ENCODE measurements at places on chromosomes 2 and 18.

DNA sequence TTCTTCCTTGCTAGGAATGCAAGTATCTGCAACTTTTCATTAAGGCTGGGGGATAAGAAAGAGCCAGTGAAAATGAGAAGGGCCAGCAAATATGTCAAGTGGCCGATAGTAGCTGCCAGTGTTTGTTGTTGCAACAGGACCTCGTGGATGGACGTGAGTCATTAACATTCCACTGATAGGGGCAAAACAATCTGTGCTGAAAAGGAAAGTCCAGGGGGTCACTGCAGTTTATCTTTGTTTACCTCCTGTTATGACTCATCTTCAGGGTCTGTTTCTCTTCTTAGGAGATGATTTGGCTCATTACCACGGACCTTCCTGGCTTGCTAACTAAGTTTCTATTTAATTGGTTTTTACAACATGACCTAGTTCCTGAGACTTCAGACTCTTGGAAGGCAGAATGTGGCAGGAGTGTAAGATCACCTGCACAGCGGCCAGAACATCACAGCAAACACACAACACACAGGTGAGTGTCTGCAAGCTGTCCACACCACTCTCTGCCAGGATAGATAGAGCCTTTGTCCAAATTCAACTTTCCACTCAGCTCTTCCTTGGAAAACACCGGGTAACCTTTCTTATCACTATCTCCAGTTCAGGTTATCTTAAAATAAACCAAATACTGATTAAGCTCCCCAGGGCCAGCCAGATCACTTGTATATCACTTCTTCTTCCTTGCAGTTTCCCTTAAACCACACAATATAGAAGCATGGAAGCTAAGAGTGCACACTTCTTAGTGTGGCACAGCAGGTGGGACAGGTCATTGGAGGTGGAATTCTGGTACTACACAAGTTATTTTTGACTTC is 157.5 kb upstream of the LMAN1 start:
- no peak for DNase-seq

DNA sequence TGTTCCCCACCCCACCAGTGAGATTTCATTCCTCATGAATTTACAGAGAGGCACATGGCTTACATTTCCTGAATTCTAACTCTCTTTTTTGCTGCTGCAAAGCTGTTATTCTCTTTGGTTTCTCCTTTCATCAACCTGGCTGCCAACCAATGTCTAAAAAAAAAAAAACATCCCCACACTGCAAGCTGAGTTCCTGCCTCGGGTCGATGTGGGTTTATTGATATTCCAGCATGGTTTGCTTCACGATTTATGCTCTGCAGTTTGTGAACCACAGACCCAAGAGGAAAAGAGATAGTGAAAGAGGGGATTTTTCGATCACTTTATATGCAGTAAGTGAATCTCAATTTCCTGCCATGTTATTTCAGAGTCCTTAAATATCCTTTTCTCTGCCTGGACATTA is 363.6 kb downstream of the LPIN1 start:
- DNase-seq = no peak

DNA sequence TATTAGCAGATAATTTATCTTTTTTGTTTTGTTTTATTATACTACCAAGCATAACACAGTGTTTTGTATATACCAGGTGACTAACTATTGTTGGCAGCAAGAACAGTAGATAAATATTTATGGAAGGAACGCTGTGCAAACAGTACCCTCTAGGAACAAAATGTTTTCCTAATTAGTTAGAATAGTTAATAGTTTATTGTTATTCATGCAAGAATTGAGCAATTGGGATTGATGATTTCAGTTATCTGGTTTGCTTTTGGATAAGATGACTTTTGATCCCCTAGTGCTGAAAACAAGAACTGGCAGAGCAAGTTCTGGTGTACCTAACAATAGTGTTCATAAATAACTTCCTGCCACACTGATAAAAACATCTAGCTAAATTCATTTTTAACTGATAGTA is 323.3 kb downstream of the TGIF1 start:
- DNase-seq = no peak

- DNase-seq = no peak
Observed at GRCh38 chr18:69935319-69936190, 12.1 kb downstream of the CD226 start.

GRCh38 chr2:35428548-35428947 is 927.0 kb upstream of the CRIM1 start:
- no peak for DNase-seq

GRCh38 chr2:213018340-213018901 is 133.0 kb downstream of the IKZF2 start:
- DNase-seq = no peak

- DNase-seq = no peak
Observed at GRCh38 chr2:161988589-161988988, 85.4 kb downstream of the DPP4 start.

- DNase-seq = no peak
Observed at GRCh38 chr2:189364607-189365006, 76.7 kb upstream of the WDR75 start.

- DNase-seq = no peak
Observed at GRCh38 chr2:127580167-127581049, 44.9 kb downstream of the MYO7B start.

GRCh38 chr2:112794841-112795240 is 10.5 kb upstream of the IL1A start:
- peak; percentile 22 for DNase-seq

DNA sequence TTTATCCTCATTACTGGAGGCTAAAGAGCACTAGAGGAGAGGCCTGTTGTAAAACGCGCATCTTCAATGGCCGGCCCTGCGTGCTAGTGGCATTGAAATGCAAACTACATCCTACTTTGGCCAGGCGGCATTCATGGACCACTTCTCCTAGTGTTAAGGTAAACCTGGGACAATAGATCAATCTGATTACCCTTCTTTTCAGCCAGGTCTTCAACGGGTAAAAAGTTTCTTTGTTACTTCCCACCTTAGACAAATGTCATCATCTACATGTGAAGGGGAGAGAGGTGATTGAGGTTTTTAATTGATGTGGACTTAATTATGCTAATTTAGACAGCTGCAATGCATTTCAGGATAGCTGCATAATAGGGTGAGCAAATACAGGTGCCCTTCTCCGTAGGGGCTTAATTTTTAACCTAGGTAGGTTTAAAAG is 628.0 kb downstream of the ZEB2 start:
- no peak for DNase-seq

GRCh38 chr18:48785736-48786454 is 164.9 kb downstream of the SMAD7 start:
- no peak for DNase-seq

- no peak for DNase-seq
Observed at GRCh38 chr2:3913166-3913565, 209.8 kb downstream of the DCDC2C start.

DNA sequence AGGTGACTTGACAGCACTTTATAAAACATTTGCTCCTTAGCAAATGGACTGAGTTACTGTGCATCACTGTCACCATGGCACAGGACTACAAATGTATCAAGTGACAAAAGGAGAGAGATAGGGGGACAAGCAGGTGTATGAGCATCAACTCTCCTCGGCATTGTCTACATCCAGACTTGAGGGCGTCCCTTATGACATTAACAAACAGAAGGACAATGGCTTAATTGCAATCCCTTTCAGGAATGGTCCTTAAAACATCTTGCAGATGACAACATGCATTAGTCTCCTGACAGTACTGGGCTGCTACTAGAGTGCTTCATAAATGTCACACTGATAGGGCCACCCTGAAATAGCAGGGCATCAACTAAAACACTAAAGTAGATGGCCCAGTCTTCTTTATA is 198.8 kb downstream of the PDE1A start:
- DNase-seq = no peak

GRCh38 chr2:85594715-85595300 is 737 bp upstream of the RNF181 start:
- DNase-seq = no peak

DNA sequence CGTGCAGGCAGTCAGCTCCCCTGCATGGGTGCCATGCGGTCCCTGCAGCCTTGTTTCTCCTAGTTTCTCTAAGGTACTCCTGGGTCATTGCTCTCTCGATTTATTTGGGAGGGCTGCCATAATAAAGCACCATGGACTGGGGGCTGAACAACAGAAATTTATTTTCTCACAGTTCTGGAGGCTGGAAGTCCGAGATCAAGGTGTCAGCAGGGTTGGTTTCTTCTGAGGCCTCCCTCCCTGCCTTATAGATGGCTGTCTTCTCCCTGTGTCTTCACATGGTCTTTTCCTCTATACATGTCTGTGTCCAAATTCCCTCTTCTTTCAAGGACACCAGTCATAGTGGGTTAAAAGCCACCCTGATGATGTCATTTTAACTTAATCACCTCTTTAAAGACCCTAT is 40.5 kb downstream of the RPL37A start:
- DNase-seq = no peak

- no peak for DNase-seq
Observed at GRCh38 chr2:238698451-238699306, 149.2 kb upstream of the TWIST2 start.

DNA sequence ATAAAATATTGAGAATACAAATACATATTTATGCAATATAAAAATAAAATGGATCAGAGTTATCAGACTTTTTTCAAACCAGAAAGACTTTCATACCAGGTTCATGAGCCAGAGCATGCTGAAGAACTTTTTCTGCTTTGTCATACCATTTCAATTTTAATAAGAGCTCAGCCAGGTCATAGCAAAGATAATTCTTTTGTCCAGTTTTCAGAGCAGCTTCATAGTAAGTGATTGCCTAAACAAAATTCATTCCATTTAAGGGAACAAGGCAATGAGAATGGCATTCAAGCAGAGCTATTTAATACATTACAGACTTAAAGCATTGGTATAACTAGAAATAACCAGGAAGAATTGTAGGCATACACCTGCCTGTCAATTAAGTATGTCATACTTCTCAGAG is 42.3 kb downstream of the TTC21B start:
- no peak for DNase-seq

GRCh38 chr2:134244086-134244485 is 9.8 kb upstream of the MGAT5 start:
- DNase-seq = no peak

GRCh38 chr2:16493788-16494187 is 171.8 kb downstream of the CYRIA start:
- no peak for DNase-seq

DNA sequence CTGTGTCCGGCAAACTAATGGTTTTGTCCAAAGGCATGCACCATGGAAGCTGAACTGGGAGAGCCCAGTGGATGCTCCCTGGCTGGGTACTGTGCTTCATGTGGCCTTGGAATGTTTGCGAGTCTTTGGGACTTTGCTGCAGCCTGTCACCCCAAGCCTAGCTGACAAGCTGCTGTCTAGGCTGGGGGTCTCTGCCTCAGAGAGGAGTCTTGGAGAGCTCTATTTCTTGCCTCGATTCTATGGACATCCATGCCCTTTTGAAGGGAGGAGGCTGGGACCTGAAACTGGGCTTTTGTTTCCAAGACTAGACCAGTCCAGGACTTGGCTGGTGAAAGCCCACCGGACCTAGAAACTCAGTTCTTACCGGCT is 1.7 kb downstream of the MARS2 start:
- DNase-seq = no peak

DNA sequence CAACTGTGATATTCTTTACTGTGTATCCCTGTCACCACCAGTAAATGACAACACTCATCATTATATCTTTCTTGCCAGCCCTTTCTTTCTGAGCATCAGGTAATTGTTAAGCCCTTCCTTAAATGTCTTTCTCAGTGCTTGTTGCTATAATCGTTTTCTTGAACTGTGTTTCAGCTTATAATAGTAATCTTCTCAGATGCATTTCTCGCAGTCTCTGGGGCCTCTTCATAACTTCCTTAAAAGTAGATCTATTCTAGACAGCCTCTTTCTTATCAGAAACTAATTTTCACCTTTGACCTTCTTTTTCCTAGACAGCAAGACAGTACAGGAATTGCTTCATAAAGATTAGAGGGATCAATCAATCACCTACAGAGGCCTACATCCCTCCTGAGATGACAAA is 648.1 kb downstream of the CPS1 start:
- DNase-seq = no peak

DNA sequence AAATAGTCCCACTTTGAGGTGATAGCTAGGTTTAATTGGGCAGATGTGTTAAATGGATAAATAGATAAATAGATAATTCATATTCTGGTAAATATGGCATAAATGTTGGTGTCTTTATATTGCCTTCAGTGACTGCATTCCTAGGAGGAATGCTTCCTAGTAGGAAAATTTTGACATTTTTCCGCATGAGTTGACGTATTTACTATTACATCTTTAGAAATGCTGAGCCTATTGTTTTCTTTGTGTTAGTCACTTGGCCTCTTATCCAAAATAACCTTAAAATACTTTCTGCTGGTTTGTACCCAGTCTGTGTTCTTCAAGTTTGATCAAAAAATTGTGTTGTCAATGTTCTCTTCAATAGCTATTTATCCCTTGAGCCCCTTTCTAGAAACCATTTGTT is 495.6 kb upstream of the ZEB2 start:
- DNase-seq = no peak

- DNase-seq = no peak
Observed at GRCh38 chr2:190978389-190979053, 35.5 kb downstream of the STAT1 start.

DNA sequence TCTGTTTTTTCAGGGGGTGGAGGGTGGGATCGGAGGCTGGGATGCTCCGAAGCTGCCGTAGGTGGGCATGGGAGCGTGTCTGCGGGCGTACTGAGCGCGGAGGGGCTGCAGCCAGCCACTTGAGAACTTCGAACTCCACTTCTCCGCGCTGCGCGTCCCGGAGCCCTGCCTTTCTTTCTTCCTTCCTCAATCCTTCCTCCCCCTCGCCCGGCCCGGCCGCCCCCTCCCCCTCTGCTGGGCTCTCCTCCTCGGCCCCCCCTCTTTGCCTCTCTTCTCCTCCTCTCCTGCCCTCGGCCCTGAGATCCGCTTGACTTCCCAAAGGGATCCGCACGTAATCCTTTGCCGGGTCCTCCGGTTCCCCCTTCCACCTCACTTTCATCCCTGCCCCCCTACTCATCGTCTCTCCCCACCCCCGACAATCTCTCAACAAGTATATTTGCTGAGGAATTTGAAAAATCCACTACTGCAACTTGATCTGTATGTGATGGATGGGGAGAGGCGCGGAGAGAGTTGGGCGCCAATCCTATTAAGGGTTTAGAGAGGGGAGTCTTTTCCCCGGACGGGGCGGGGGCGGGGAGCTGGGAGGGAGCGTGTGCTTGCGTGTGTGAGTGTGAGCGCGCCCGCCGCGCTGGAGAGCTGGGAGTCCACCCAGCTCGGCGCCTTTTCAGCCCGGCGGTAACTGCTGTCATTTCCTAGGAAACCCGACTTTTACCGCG is 1.1 kb downstream of the GLI2 start:
- no peak for DNase-seq

DNA sequence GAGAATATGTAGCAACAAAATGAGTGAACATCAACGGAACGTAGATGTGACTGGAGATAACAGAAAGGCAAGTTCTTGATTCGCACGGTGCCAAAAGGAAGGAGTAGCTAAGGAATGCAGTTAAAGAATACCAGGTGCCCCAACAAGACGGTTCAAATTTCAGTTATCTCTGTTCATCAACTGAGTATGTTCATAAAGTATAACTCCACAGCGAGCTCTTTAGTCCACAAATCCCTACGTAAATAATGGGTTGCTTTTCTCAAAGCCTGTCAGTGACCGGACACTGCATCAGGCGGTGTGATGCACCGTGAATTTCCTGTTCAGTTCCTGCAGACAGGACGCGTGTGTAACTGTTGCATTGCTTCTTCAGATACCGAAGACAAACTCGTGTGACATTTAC is 91.8 kb downstream of the NOL10 start:
- no peak for DNase-seq

Measured in GF-D8 (cell line).